RCC 7860 (cell line): ENCODE measurements at places on chromosomes 11 and 22.

DNA sequence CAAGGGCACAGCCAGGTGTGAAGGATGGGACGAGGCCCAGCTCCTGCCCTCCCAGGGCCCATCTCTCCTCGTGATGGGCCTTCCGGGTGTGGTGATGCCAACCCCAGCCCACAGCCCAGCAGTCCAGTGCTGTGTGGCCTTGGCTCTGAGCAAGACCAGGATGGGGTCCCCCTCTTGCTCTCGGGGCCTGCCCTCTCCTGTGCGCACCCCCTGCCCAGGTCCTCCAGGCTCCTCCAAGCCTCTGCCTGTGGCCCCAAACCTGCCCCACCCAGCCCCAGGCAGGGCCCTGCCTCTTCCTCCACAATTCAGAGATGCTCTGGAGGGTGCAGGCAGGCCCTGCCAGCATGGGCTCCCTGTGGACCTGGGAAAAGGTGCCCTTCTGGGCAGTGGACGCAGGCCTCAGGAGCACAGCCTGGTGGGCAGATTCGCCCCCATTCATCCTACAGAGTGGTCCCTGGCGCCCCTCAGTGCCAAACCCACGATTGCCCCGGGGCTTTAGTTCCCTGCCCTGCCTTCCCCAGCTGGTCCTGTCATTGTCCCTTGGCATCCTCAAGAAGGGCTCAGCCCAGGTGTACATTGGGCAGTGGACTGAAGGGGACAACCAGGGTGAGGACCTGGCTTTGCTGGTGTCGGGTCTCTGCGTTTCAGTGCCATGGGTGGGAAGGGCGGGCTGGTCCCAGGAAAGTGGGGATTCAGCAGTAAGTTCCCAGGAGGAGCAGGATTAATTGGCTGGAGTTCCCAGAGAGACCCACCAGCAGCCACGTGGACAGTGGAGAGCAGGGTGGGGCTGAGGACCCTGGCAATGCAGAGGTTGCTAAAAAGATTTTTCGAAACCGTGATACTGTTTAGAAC lies 19.8 kb downstream of the EIF1AD start:
- DNase-seq = no peak

GRCh38 chr11:61173456-61173855 lies 12.2 kb upstream of the VPS37C start:
- DNase-seq = no peak

DNA sequence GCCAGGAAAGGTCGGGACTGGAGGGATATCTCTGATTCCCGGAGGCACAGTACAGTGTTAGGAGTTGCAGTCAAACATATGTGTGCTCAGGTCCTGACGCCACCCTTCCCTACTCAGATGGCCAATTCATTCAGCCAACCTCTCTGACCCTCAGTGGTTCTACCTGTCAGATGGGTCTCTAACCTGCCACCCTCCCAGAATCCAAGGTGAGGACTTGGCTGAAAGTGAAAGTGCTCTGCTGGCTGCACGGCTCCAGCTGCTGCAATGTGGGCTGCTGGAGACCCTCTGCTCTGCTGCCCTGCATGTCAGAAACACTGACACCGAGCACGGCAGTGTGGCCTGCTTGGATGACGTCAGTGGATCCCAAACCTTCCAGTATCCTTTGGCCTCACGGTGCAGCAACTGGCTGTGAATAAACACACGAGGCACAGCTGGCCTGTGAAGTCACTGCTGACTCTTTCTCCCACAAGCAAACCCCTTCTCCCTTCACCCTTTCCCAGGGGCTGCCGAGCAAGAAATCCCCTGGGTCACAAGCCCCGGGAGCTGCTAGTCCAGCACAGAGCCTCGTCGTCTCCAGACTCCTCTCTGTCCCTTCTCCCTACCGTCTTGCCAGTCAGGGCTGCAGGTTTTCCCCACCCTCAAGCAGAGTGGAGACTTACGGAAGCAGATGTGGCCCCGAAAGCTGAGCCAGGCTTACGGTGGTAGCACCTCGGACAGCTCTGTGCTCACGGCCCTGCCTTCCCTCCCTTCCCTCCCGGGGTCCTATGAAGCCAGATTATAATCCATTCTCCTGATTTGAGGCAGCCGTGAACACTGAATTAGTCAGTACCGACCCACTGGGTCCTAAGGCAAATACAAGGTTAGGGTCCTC lies 24.3 kb downstream of the KIAA0930 start:
- DNase-seq = no peak

GRCh38 chr11:103744496-103745153 lies 291.8 kb upstream of the DDI1 start:
- DNase-seq = no peak
